ENCODE measurements at places on chromosomes 2 and 18.

- DNase-seq, result peak; percentile 80
Observed at GRCh38 chr2:198456418-198456817, 652.0 kb downstream of the PLCL1 start.

- peak; percentile 99 for DNase-seq
Observed at GRCh38 chr2:128362889-128363228, 44.2 kb upstream of the HS6ST1 start.

- peak; percentile 72 for DNase-seq
Observed at GRCh38 chr2:72108121-72108520, 39.5 kb downstream of the CYP26B1 start.

GRCh38 chr2:79576451-79576850, 63.6 kb downstream of the CTNNA2 start:
- DNase-seq, result no peak

DNA sequence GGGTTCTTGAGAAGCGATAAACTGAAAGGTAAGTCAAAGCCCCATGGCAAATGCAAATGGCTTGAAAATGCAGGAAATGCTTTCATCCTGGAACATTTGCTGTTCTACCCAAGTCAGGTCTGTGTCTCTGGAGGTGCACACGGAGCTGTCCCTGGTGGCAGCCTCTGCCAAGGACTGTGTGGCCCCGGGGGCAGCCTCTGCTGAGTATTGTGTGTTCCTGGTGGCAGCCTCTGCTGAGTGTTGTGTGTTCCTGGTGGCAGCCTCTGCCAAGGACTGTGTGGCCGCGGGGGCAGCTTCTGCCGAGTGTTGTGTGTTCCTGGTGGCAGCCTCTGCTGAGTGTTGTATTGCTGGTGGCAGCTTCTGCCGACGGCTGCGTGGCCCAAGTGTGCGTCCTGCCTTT, 135.6 kb upstream of the ALKAL2 start:
- DNase-seq, result no peak

DNA sequence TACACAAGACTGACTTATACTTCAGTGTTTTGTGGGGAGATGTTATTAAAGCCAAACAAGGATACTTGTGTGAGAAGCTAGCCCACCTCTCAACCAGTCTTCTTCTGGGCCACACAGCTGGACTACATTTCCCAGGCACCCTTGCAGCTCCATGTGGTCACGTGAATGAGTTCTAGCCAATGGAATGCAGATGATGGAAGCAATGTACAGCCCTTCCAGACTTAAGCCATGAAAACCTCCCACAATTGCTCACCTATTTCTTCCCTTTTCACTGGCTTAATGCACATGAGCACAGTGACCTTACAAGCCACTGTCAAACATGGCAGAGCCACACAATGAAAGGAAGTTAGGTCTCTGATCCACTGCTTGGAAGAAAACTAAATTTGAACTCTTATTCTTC, 20.4 kb upstream of the FEZ2 start:
- peak; percentile 78 for DNase-seq

GRCh38 chr2:191950132-191950874, 103.4 kb upstream of the CAVIN2 start:
- peak; percentile 49 for DNase-seq

GRCh38 chr2:111975819-111976218, 77.4 kb downstream of the MERTK start:
- DNase-seq, result no peak

DNA sequence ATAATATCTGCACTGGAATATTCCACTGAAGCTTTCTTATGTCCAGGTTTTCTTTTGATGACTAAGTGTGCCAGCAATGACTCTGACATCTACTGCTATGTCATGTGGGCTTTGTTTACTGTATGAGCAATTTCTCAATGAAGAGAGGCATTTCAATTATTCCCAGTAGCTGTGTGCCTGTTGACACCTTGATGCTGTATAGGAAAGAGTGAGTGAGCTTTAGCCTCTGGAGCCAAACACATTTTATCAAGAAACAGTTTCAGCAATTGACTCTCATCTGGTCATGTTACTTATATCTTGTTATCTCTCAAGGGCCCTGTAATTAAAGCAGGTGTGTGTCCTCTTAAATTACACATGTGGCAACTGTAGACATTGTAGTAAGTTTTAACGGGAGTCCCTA, 493.2 kb upstream of the FANCL start:
- peak; percentile 5 for DNase-seq

DNA sequence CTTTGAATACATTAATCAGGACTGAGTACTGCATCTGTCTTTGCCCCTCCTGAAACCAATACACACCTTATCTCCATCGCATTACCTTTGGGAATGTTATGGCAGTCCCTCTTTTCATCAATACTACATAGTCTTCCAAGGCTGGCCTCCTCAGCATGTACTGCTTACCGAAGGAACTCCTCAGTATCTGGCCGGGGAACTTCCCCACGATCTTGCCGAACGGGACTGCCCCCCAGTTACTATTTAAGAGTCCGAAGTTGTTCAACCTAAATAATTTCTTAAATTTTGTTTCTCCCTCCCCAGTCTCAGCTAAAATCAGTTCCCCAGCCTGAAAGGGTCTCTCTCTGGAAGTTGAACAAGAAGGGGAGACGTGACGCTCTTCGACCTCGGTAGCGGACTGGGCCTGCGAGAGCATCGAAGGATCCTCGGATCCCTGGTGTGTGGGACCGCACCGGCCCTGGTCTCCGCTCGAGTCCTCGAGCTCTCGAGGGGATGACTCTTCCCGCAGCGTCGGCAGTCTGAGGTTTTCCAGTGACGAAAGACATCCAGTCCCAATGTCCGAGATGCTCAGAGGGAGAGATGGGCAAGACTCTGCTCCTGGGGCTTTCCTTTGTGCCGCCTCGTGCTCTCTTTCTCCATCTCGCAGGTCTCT, 489 bp downstream of the TRMT61B start:
- no peak for DNase-seq

DNA sequence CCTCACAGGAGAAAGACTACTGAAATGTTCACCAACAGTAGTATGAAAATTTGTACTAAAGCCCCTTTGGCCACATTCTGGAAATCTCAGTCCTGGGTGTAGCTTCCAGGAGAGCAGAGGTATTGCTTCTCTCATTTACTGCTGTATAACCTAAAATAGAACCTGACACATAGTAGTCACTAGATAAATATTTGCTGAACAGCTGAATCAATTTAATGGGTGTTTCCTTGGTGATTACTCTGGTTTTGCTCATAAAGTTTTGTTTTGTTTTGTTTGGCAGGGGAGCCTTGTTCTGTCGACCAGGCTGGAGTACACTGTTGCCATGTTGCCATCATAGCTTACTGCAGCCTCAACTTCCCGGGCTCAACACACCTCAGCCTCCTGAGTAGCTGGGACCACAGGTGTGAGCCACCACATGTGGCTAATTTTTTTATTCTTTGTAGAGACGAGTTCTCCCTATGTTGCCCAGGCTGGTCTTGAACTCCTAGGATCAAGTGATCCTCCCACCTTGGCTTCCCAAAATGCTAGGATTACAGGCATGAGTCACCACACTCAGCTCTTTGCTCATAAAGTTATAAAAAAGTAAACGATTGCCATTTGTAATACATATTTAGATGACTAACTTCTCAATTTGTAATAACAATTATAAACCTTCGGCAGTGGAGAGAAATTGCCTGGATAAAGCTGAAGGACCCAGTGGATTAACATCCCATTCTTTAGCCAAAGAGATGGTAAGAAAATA, 11.5 kb upstream of the PARD3B start:
- DNase-seq, result no peak

- no peak for DNase-seq
Observed at GRCh38 chr2:29783666-29784065, 137.7 kb downstream of the ALK start.

DNA sequence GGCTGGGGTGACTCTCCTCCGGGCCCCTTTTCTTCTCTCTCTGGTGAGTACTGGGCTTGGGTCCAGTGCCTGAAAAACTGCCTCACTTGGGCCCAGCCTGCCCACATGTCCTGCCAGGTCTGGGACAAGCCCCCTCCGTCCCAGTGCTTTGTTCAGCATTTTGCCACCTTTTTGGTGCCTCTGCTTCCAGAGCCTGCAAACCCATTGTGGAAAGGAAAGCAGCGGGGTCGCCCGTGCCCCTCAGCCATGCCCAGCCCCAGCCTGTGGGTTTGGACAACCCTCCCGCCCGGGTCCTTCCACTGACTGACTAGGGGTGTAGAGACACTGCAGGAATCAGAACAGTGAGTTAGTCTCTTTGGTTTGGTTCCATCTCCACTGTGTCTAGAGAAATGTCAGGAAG, 140.7 kb upstream of the ALKAL2 start:
- no peak for DNase-seq

DNA sequence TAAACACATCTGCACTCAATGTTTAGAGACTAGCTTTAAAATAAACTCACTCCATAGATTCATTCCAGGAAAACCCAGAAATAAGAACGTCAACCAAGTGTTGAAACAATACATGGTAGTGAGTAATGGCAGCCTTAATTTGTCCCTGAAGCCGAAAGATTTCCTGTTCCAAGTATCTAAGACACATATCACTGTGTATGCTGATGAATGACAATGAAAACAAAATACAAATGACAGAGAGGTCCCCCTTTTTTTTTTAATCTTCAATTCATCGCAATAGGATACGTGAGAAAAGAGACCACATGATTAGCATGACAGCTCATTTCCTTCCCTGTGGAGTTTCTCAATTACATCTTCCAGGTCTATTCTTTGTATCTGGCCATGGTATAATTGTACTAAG, 160.5 kb upstream of the STK17B start:
- peak; percentile 55 for DNase-seq

DNA sequence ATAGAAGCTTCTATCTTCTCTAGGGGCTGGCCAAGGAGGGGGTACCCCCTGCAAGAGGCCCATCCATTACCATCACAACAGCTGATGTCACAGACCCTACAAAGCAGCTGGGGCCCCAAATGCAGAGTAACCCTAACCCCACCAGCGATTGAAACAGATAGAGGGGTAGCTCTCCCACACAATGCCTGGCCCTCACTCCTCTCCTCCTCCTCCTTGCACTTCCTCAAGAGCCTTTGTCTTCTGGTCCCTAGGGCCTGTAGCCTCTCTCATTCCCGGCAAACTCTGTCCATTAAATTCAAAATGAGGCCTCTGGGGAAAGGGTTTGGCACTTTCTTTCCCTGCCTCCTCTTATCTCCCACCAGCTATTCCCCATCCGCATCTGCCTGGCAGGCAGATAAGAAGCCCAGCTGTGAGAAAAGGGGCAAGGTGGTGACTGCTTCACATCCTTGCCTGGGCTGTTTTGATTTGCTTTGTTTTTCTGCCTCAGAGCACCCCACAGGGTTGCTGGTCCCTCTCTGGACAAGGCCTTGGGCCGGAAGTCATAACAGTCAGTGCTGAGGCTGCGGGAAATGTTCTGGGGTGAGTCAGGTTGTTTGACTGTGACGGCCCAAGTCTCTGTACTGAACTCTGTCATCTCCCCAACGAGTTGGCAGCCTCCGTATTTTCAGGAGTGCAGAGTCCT, 26.1 kb upstream of the CYP26B1 start:
- DNase-seq, result no peak

GRCh38 chr2:217694291-217694690, 308.5 kb downstream of the TNS1 start:
- no peak for DNase-seq

DNA sequence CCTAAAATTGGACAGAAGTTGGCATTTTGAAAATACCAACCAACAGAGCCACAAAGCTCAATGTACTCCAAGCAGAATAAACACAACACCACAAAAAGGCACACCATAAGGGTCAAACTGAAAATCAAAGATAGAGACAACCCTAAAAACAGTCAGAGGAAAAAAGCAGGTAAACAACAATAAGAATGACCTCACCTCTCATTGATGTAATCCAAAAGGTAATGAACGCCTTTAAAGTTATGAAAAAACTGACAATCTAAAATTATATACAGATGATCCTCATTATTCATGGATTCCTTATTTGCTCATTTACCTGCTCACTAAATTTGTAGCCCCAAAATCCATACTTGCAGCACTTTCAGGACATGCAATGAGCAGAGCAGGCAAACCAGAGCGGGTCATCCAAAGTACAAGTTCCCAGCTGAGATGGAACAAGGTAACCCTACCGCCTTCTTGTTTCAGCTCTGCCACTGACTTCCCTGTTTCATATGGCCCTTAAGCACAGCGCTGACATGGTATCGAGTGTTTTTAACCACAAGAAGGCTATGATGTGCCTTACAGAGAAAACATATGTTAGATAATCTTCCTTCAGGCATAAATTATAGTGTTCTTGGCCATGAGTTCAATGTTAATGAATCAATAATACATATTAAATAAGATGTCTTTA, 17.0 kb downstream of the RTN4 start:
- no peak for DNase-seq

- DNase-seq, result no peak
Observed at GRCh38 chr2:126639276-126639675, 16.7 kb upstream of the GYPC start.

DNA sequence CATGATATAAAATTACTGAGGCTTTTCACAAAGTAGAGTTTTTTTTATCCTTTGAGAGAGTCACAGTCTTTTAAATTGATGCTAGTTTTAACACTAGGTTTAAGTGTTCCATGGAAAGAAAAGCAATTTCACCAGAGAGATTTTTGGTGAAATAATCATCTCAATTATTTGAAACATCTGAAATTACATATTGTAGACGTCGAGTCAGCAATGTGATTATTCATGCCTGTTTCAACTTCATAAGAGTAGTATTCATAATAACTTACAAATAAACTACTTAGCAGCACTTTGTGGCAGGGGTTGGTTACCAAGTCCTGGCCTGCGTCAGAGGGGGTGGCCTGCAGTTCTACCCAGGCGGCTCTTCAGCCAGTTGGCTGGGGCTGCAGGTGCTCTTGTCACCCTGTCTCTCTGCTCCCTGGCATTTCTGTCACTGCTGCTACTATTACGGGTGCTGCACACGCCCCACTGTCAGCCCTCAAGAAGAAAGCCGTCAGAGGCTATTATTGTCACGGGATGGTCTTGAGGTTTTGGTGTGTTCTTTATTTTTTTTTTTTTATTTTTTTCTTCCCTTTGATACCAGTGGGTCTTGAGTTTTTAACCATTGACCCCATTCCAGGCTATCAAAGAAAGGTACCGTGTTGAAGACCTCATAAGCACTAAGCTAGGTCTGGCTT, 50.4 kb downstream of the MALT1 start:
- peak; percentile 54 for DNase-seq

- DNase-seq, result no peak
Observed at GRCh38 chr18:8623549-8624106, 14.4 kb downstream of the RAB12 start.

- no peak for DNase-seq
Observed at GRCh38 chr18:51133580-51134160, 63.8 kb downstream of the MEX3C start.

GRCh38 chr2:166127217-166128155, at the start of gene SCN1A:
TSS of gene SCN1A (minus strand) at chr2:166128020. CDS start at chr2:166073621, 54,399 bp downstream.
- peak; percentile 44 for DNase-seq

GRCh38 chr18:49646873-49647272, 85.0 kb downstream of the LIPG start:
- DNase-seq, result no peak

- no peak for DNase-seq
Observed at GRCh38 chr2:112155331-112156151, 17.4 kb downstream of the FBLN7 start.

DNA sequence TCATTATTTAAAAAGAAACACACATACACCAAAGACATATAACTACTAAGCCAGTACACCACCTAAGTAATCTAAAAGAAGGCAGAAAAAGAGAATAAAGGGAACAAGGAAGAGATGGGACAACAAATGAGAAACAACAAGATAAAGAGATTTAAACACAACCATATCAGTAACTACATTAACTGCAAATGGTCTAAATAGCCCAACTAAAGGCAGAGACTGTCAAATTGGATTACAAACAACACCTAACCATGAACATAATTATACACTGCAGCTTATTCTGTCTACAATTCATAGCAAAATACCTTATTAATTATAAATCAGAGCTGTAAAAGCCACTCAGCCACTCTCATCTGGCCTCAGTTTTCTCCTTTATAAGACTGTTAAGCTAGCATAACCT, 15.0 kb downstream of the PPP4R1 start:
- no peak for DNase-seq
